Stimulated activated naive CD8-positive, alpha-beta T cell treated with anti-CD3 and anti-CD28 coated beads, Interleukin-15, Interleukin-2, amounts not matched to agents 100 U/mL and 50 U/mL, for 24 hours (primary cell): ENCODE measurements at places on chromosomes 12 and 14.

GRCh38 chr14:68928770-68929550 is 50.1 kb downstream of the ACTN1 start:
- no peak for DNase-seq

DNA sequence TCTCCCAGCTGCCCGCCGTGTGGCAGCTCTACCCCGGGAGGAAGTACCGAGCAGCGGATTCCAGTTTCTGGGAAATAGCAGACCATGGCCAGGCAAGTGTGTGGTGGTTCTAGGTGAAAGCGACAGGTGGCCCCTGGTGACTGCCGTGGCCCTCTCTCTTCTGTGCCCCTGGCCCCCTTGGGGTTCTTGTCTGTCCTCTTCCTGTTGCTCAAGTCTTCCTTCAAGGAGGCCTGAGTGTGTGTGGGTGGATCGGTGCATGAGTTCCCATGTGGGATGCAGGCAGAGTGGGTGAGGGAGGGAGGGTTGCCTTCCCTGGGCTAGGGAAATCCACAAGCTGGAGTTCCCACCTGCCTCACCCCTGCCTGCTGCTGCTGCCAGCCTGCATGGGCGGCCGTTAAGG is 4.6 kb downstream of the TCL1B start:
- no peak for DNase-seq

GRCh38 chr14:76647697-76648298 is 113.5 kb upstream of the VASH1 start:
- DNase-seq: peak; percentile 5

DNA sequence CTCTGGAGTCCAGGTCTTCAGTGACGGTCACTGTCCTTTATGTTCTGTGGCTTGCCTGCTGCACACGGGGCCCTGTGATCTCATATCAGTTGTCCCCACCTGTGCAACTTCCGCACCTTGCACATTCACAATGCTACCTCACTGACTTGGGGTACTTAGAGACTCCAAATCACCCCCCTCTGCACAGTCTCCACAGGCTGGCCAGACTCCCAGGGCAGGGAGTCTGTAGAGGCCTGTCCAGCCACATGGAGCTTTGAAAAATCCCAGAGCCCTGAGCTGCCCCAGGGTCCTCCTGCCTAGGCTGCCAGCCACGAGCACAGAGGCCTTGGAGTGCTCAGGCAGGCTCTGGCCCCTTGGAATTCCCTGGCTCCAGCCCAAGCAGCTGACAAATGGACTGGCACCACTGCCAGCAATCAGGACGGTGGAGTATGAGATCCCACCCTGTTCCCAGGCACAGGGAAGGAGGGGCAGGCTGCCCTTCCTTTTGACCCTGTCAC is 26.4 kb downstream of the CMKLR1 start:
- DNase-seq: no peak

GRCh38 chr14:70525691-70526090 is 9.1 kb downstream of the ADAM20 start:
- no peak for DNase-seq

GRCh38 chr12:29957835-29958234 is 174.1 kb upstream of the TMTC1 start:
- DNase-seq: no peak

DNA sequence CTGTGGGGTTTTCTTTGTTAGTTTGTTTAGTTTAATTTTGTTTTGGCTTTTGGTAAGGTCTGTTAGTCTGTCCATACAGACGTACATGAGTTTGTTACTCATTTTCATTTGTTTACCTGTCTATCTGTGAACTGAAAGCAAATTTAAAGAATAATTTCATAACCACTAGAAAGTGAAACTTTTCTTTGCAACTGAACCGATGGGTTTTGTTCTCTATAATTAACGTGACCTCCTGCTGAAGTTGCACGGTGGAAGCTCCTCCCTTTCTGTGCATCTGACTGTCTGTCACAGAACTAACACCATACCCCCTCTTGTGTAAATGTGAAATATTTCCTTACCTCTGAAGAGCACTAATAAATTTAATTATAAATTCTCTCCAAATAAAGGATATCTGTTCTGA is 595.5 kb downstream of the GALC start:
- no peak for DNase-seq

DNA sequence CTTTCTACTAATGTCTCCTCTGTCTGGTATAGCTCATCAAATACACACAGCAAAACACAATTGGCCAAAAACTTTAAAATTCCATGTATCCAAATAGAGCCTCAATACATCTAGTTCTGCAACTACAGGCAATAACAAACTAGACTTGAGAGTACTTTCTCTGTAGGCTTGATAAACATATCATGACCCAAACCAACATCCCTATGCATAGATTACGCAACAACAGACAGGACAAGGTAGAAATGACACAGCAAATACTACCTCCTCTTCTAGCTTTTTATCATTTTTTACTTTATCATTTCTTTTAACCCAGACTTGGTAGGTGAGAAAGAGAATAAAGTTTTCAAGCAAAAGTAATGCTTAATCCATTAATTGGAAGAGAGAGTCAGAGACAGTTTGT is 41.8 kb downstream of the EML5 start:
- DNase-seq: no peak

DNA sequence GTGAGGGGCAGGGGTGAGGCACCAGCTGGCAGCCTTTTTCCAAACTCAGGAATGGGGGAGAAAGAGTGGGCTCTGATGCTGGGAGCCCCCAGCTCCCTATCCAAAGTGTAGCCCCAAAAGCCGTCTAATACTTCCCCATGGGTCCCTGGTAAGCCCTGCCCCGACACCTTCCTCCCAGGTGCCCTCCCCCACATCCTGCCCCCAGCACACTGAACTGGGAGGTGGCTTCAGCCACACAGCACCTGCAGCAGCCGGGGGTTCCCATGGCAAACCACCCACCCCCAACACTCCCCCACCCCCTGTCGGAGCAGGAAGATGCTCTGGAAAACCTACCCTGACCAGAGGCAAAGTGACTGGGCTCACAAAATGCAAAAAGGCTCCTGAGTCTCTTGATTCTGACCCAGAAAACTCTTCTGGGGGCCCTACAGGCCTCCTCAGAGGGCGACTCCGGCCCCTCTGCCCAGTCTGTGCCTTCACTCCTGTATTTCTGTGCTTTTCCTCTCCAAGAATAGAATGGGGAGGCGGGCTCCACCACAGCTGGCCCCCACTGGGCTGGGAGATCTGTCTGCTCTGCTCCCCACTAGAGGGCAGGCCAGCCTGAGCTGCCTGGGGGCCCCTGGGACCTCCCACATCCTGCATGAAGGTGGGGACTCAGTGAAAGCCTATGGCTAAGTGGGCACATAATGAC is 81.6 kb downstream of the ITPK1 start:
- peak; percentile 69 for DNase-seq

GRCh38 chr12:97940105-97940504 is 477.5 kb downstream of the RMST start:
- DNase-seq: no peak

GRCh38 chr14:67583711-67584644 is 16.1 kb downstream of the PIGH start:
- DNase-seq: no peak

DNA sequence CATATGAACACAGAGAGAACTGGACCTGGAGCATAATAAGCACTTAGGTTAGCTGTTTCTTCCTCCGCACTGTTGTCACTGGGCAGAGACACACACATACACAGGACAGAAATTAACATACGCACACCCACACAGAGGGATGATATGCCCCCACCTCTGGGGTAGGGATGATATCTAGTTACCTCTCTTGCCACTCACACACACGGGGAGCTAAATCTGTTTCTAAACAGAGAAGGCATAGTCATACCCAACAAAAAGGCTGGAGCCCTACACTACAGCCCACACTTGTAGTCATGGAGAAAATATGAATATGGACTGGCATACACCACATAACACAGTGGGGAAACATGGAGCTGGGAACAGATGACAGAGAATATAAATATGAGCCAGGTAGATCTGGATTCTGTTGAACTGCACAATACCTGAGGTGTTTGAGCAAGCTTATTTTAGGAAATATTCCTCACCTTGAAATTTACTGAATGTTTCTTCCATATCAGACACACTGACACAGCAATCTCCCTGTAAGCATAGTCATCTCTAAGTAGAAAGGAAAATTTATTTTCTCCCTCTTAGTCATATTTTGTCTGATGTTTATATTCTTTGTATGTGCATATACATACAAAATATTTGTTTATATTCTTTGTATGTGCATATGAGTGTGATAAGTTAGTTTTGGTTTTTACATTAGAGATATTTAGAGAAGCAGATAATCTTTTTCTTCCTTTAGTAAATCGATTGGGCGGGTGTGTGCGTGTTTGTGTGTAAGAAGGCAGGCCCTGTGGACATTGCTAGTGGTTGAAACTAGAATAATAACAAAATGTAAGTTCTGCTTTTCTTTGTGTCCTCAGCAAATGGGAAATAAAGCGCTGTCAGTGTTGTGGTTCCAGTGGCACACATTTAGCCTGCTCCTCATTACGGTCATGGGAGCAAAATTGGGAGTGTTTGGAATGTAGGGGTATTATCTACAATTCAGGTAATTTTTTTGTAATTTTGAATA is 20.9 kb upstream of the SCFD1 start:
- no peak for DNase-seq

DNA sequence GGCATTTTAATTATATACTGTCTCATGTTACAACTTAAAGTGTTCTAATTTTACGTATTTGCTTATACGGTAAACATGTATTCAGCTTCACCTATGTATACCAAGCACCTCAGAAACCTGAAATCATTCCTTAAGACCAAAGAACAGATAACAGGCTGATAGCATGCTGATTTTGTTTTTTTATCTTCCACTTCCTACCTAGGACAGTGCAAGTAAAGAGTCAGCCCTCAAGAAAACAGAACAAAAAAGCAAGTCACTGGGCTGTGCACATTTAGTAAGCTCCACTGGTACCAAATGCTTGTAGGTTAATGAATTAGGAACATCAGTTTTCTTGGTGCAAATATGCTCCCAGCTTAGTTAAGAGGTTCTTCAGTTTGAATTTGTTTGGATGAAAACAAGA is 611.3 kb downstream of the VRK1 start:
- DNase-seq: no peak

DNA sequence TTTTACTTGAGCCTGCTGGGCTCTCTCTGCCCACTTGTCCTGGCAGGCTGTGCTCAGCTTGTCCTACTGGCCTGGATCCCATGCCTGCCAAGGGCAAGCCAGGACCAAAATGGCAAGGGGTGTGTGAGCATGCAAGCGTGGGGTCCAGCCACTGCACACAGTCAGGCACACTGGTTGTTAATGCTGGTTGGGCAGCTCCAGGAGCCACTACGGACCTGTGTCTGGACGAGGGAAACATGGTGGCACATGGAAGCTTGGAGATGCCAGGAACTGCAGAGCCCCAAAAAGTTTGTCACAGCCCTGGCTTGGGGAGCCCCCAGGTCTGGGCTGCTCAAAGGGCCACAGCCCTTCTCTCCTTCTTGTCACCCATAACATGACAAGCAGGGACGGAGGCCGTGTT is 83.8 kb downstream of the ACSS3 start:
- DNase-seq: no peak

DNA sequence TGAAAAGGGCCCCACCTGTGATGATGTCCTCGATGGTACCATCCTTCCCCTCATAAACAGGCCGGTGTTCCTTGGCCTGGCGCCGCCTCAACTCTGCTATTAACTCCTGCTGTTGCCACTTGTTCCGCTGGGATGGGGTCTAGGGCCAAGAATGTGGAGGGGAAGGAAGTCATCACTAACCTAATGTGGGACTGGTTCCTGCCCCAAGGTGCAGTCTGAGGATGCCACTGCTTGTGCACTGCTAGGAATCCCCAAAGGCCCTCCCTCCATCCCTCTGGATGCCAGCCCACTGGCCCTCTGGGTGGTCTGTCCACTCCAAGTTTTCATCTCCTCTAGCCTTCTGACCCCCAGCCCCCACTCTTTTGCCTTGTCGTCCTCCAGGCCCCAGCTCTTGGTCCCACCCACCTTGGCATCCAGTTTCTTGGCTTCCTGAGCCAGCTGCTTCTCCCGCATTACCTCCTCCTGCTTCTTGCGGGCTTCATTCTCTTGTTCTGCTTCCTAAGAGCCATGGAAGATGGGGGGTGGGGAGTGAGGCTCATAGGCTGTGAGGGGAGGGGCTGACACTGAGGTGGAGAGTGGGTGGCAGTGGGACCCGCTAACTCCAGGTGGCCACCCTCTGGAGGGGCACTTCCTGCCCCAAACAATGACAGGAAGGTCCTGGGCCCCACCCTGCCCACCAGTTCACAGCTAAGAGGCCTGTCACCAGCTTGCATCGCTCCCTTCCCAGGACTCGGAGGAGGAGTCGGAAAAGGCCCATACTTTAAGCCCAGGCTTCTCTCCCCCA is 23.7 kb downstream of the PRPF40B start:
- no peak for DNase-seq

DNA sequence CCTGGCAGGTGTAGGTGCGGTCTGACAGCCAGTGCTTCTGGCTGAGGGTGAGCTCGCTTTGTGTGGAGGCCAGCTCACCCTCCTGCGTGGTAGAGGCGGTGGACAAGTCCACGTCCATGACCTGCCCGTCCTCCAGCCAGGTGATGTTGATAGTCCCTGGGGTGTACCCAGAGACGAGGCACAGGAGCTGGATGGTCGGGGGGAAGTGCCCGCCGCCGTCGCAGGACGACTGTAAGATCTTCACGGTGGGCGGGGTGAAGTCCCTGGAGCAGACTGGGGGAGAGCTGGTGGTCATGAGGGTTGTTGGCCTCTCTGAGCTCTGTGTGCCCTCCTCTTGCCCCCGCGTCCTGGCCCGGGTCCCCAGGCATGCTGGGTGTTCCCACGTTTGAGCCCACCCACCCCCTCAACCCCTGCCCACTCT is 74.6 kb downstream of the TMEM121 start:
- DNase-seq: no peak

DNA sequence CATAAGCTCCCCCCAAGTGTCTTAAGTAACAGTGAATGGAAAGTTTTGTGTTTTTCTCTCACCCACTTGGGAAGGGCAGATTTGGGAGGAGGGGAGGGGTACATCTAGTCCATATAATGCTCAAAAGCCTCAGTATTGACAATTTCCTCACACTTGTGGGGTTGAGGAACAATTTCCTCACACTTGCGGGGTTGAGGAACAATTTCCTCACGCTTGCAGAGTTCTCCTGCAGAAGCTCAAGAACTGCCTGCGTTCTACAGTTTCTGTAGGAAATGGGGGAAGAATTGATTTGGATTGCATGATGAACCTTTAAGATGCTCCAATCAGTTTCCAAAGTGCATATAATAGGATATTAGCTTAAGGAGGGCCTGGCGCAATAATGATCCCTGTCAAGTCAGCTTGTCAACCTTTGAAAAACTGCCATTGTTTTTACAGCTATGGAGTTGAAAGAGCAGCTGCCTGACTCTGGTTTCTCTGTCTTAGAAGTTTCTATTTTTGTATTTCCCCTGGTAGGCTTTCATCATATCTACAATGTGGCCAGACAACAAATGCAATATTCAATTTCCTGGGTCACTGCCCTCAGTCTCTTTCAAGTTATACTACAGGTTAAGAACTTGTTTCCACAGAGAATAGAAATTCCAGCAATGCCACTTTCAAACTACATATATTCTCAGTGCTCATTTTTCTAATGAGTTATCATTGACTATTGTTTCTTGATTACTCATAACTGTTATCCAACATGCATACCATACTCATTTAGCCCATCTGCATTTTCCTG is 66.5 kb downstream of the PLEKHG7 start:
- no peak for DNase-seq

DNA sequence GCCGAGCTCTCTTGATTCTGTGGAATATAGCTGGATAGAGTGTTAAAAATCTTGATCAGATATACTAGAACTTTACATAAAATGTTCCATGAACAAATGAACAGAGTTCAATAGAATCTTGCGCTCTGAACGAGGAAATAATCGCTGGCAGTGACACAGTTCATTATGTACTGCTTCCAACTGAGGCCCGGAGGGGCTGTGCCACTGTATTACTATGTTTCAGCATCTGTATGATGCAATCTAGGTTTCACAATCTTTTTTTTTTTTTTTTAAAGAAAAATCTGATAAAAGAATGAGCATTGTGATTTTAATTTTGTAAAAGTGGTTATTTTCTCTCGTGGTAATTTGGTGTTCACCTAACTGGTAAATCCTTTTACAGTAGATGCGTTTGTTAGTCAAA is 77.2 kb downstream of the FERMT2 start:
- DNase-seq: no peak
